ENCODE measurements at places on chromosomes 5 and 9.
A peak's percentile ranks its signal among the peaks of the same experiment; 100 is the strongest.

GRCh38 chr5:149366169-149366729 is 8.4 kb downstream of the PCYOX1L start:
- DNase-seq = no peak

DNA sequence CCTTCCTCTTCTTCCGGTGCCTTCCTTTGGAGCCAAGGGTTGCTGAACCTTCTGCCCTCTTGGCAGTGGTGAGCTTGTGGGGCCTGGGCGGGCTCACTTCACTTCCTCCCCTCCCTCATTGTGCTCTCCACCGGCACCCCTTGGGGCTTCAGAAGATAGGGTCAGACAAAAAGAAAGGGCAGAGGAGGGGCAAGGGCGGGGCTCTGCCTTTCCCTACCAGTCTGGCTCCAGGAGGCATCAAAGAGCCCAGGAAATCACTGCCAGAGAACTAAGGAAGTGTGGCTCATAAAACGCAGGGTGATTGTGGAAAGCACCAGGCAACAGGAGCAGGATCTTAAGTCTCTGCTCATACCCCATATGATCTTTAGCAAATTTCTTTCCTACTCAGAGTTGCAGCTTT is 34.8 kb downstream of the ACOT12 start:
- DNase-seq = no peak

- peak; percentile 60 for DNase-seq
Observed at GRCh38 chr5:126016256-126016655, 407.0 kb upstream of the GRAMD2B start.

DNA sequence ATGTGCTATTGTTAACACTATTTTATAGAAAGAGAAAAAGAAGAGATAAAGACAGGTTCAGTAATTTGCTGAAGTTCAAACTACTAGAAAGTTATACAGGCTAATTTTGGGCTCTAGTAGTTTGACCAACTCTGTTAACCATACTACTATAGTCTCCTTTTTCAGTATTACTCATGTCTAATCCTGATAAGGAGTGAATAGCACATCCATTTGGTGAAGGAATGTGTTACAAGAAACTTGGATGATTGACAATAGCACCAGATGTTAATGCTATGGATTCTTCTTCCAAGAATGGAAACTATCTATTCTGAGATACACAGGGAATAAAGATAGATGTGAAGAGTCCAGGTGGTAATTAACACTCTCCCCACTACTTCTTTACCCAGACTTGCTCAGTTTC is 677.3 kb downstream of the PRELID2 start:
- no peak for DNase-seq

DNA sequence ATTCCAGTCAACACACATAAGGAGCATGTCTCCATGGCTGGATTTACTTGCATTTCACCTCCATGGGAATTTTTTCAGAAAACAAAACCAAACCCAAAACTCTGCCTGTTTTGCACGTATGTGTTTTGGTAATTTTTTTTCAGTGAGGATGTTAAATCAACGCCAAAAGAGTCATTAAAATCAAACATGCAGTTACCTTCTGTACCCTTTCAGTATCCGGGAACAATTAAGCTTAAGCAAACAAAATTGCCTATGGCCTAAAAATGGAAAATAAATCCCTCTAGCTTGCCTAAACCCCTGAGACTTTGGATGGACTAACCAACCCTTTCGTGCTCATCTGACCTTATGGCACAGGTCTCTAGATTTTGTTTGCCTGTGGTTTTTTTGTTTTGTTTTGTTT is 209.2 kb upstream of the KLF4 start:
- DNase-seq = no peak

DNA sequence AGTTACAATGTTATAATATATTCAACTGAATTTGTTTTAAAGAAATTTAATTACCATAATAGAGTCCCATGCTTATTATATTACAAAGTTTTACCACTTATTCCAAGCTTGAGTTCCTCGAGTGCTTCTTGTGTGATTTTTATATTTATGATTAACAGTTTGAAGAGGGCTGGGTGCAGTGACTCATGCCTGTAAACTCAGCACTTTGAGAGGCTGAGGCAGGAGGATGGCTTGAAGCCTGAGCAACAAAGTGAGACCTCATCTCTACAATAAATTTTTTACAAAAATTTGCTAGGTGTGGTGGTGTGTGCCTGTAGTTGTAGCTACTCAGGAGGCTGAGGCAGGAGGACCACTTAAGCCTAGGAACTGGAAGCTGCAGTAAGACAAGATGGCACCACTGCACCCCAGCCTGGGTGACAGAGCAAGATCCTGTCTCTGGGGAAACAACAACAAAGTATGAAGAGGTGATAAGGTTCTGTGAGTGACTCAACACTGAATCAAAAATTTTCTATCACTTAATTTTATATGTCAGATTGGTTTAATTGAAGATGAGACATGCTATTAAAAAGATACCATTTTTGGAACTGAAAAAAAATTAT is 9.2 kb downstream of the POC5 start:
- no peak for DNase-seq

- DNase-seq = no peak
Observed at GRCh38 chr5:113213551-113214425, 221.0 kb downstream of the TSSK1B start.

DNA sequence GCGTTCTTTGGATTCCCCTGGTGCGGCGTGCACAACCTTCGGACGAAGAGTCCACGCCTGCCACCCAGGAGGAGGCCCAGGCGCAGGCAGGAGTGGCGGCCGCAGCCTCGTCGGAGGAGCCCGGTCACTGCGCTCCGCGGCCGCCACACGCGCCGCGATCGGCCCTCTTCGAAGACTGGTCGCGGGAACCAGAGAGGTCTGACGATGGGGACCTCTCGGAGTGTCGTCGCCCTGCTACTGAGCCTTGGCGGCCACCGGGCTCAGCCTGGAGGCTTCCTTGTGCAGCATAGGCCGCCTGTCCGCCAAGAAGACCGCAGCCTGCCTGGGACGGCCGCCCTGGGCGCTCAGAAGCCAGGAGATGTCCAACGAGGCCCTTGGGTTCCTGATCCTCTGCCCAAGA is 112.5 kb upstream of the SELENOP start:
- DNase-seq = no peak

DNA sequence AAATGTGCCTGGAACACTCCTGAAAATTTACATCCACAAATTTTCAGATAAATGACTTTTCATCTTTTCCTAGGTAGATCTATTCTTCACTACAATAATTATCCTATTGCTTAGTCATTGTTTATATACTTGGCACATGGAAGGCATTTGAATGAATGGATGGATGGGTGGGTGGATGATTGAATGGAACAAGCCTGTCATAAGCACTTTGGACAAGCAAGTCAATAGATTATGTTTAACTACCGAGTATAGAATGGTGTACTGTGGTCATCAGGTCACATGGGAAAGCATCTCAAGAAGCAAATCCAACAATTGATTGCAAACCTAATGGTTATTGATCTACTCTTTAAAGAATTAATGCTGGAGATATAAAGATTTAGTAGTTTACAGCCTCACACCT is 114.4 kb upstream of the DMRTA1 start:
- no peak for DNase-seq

- DNase-seq = no peak
Observed at GRCh38 chr9:131848570-131849160, 108.8 kb upstream of the RAPGEF1 start.

DNA sequence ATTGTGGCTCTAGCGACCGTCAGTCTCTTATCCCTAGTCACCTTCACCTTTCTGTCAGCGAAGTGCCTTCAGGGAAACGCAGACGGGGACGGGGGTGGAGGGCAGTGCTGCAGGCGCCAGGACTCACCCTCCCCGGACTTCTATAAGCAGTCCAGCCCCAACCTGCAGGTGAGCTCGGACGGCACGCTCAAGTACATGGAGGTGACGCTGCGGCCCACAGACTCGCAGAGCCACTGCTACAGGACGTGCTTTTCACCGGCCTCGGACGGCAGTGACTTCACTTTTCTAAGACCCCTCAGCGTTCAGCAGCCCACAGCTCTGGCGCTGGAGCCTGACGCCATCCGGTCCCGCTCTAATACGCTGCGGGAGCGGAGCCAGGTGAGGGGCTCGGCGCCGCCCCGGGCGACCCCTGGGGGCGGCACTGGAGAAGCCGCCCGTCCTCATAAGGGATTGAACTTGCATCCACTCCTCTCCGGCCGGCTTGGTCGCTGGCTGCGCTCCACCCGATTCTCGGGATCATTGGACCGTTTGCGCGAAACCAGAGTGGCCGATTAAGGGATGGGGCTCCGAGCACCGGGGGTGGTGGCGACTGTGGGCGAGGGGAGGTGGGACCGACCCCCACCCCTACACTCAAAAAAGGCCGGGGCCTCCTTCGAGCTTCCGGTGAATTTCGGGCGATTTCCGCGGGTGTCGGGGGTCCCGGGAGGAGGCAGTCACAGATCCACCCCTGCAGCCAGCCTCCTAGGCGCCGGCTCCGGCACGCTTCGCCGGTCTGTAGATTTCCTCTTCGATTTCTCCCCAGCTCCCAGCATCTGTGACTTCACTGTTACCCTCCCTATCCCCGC is 2.7 kb downstream of the PCDHGC5 start:
- no peak for DNase-seq

DNA sequence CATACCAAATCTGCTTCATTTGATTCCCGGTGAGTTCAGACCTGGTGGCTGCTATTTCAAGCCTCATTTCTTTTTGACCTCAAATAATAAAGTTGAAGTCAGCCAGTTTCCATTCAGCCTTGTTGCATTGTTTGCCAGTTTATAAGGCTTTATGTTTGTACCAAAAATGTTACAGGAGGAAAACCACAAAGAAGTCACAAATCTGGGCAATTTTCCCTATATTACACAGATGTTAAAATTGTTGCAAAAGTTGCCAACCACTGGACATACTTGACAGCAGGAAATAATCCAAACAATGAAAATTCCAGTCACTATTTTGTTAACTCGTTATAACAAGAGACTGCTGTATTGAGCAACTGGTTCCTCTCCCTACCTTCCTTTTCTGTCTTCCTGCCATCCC is 1325.0 kb upstream of the DMAC1 start:
- no peak for DNase-seq

GRCh38 chr9:128906741-128907140 is 14.0 kb upstream of the PHYHD1 start:
- DNase-seq = no peak

DNA sequence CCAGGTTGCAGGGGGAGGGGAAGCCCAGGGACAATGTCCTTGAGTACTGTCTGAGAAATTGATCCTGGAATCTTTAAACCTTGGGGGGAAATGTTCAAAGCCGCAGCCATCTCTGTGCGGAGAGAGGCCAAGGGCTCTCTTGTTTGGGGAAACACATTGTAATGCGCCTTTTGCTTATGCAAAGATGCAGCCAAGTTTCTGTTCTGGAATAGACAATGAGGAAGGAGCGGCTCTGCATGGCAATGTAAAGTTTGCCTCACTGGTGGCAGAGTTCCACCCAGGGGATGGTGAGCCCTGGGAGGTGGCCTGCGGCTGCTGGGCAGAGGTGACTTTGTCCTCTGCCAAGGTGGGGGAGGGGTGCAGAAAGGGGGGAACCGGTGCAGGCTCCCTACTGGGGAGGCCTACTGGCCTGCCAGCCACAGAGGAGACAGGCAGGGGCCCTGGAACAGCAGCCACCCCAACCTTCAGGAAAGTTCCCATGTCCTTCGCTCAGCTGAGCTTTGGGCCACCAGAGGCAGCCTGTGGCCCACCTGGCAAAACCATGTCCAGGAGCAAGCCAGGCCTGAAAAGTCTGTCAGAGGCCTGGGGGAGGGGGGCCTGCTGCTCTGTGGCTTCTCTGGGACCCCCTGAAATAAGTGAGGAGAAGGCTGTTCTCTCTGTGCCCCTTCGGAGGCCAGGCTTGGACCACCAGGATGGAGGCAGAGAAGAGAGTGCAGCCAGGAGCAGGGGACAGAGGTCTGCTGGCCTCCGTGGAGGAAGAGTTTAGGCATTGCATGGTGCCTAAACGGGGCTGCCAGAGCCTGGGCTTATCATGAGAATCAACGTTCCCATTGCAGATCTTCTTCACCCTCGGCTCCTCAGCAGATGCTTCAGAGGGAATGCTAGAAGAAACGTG is 127.8 kb downstream of the ZNF354C start:
- DNase-seq = no peak

GRCh38 chr5:135890296-135890695 is 5.3 kb downstream of the IL9 start:
- DNase-seq = no peak

- DNase-seq = no peak
Observed at GRCh38 chr5:127316011-127316410, 25.4 kb downstream of the MEGF10 start.

GRCh38 chr9:117093891-117094844 is 320.7 kb downstream of the ASTN2 start:
- DNase-seq = no peak

- DNase-seq = no peak
Observed at GRCh38 chr5:77367741-77368140, 124.4 kb downstream of the WDR41 start.

GRCh38 chr5:108728566-108729241 is 19.0 kb upstream of the FER start:
- no peak for DNase-seq

DNA sequence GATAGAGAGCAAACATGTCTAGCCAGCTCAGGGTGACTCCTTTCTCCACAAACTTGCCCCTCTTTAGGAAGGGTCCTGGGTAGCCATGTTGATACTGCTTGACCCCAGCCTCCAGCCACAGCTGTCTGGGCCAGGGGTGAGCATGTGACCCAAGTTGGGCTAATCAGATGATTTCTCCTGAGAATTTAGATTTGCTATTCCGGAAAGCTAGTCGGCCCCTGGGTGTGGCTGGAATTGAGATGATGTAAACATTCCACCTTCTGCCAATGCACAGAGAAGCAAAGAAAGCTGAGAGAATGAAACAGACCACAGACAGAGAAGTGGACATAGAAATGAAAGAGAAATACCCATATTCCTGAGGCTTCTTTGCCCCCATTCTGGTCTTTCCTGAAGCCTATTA is 17.8 kb upstream of the B4GALT1 start:
- no peak for DNase-seq

- DNase-seq = no peak
Observed at GRCh38 chr9:37554318-37554717, 21.9 kb downstream of the FBXO10 start.

DNA sequence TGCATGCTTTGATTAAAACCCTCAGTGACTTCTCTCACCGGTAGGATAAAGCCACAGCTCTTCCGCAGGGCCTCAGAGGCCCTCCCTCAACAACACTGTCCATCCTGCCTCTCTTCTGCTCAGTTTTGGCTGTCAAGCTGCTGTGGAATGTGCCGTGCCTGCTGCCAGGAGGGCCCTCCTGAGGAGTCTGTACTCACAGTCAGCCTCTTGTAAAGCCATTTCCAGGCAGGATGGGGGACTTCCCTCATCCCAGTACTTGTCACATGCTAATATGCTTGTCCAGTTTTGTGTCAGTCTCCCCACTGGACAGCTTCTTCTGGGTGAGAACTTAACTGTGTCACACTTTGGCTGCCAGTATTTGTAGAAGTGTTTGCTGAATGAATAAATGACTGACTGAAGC is 13.9 kb upstream of the DDX41 start:
- no peak for DNase-seq

GRCh38 chr9:131669269-131670157 is 70.4 kb downstream of the RAPGEF1 start:
- DNase-seq = no peak

GRCh38 chr9:101162231-101162630 is 133.7 kb downstream of the PLPPR1 start:
- DNase-seq = no peak
